ENCODE measurements at places on chromosomes 13 and 19. TPM values are rescaled to one million over a fixed set of nuclear protein-coding genes. Genes with fewer than 3 reads are reported as not detected.

Gene MYH14
- total RNA-seq = not detected

Gene ARRDC2
- total RNA-seq = 77.2 TPM

Gene ZNF878
- not detected for total RNA-seq

Gene NDFIP2
- total RNA-seq = 123 TPM

Gene CNN1
- total RNA-seq = not detected

DNA sequence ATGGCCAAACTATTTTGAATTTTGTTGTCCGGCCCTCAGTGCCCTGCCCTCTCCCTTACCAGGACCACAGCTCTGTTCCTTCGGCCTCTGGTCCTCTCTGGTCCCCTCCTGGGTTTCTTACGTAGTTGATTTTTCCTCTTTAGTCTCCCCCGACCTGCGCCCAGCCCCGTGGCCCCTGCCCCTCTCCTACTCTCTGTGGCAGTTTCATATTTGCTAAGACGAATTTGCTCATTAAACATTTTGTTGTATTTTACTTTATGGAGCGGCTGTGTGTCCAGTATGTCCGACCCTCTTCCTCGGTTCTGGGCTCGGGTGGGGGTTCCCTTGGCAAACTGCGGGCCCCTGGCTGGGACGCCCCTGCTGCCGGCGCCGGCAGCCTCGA is 576 bp upstream of the EPN1 start:
- H3K27ac ChIP-seq = peak overlapping the region; percentile 84
- H3K4me1 ChIP-seq = peaks cover 26% of the 10 kb centered on the region
- peaks cover 58% of the 10 kb centered on the region for H3K36me3 ChIP-seq
- H3K4me3 ChIP-seq = peak overlapping the region; percentile 72
- no peak for DNase-seq
- no peaks in the 10 kb centered on the region for H3K27me3 ChIP-seq

DNA sequence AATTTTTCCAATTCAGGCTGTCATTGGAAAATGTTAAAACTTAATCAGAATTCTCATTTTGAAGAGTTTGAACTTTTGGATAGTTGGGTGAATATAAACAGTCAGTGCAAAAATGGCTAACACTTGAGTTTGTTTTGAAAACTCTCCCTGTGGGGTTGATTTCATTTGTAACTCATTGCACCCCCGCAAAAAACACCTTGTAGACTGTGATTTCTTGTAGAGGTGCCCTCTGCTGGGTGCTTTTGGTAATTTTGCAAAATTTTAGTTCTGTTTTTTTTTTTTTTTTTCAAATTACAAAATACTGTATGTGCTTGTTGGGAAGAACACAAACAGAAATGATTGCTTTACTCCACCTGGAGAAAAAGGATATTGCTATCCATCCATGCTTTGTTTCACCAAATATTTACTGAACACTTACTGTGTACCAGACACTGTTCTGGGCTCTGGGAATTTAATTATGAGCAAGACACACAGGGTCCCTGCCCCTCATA is 28.2 kb upstream of the GPI start:
- DNase-seq = peak; percentile 45
- H3K36me3 ChIP-seq = peaks cover 3% of the 10 kb centered on the region
- no peaks in the 10 kb centered on the region for H3K4me1 ChIP-seq
- H3K27me3 ChIP-seq = no peaks in the 10 kb centered on the region
- no peak overlapping the region for H3K4me3 ChIP-seq

GRCh38 chr13:100876044-100876403 is 201.4 kb upstream of the TMTC4 start:
- no peaks in the 10 kb centered on the region for H3K36me3 ChIP-seq
- no peaks in the 10 kb centered on the region for H3K4me1 ChIP-seq
- DNase-seq = no peak
- H3K27me3 ChIP-seq = no peaks in the 10 kb centered on the region

- H3K4me3 ChIP-seq = peak overlapping the region; percentile 56
- H3K27me3 ChIP-seq = no peaks in the 10 kb centered on the region
- no peak overlapping the region for H3K27ac ChIP-seq
- H3K4me1 ChIP-seq = peaks cover 9% of the 10 kb centered on the region
- no peaks in the 10 kb centered on the region for H3K36me3 ChIP-seq
- DNase-seq = no peak
Measured at GRCh38 chr19:45767881-45768654, 984 bp downstream of the SIX5 start.

GRCh38 chr13:22061806-22062391 is 391.0 kb downstream of the FGF9 start:
- peak overlapping the region; percentile 10 for H3K4me3 ChIP-seq
- no peaks in the 10 kb centered on the region for H3K27me3 ChIP-seq
- H3K4me1 ChIP-seq = peaks cover 57% of the 10 kb centered on the region
- DNase-seq = peak; percentile 60

DNA sequence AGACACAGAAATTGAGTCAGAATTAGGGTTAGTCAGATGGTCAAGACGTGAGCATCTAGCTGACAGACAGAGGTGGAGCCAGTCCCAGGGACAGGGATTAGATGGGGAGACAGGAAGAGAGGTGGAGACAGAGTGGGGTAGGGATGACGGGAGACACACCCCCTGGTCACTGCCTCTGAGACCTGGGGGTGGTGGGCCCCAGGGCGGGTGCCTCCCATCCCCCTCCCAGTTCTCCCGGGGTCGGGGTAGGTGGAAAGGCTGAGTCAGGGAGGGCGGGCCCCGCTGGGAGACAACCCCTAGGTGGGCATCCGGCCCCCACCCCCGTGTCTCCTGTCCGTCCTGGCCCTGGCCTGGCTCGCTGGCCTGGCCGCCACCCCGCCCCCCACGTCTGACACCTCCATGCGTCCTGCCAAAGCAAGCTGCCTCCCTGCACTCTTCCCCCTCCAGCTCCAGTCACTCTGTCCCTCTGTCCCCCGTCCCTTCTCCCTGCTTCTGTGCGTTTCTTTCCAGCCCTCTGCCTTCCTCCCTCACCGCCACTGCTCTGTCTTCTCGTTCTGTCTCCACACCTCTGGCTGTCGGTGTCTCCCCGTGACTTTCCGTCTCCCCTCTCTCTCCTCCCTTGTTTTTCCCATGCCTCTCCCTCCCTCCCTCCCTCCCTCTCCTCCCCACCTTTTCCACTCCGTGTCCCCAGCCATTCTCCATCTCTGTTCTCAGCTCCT is 15.1 kb downstream of the CCDC97 start:
- H3K36me3 ChIP-seq = peaks cover 14% of the 10 kb centered on the region
- H3K27me3 ChIP-seq = no peaks in the 10 kb centered on the region
- H3K4me3 ChIP-seq = no peak overlapping the region
- H3K27ac ChIP-seq = peak overlapping the region; percentile 85
- no peak for DNase-seq

DNA sequence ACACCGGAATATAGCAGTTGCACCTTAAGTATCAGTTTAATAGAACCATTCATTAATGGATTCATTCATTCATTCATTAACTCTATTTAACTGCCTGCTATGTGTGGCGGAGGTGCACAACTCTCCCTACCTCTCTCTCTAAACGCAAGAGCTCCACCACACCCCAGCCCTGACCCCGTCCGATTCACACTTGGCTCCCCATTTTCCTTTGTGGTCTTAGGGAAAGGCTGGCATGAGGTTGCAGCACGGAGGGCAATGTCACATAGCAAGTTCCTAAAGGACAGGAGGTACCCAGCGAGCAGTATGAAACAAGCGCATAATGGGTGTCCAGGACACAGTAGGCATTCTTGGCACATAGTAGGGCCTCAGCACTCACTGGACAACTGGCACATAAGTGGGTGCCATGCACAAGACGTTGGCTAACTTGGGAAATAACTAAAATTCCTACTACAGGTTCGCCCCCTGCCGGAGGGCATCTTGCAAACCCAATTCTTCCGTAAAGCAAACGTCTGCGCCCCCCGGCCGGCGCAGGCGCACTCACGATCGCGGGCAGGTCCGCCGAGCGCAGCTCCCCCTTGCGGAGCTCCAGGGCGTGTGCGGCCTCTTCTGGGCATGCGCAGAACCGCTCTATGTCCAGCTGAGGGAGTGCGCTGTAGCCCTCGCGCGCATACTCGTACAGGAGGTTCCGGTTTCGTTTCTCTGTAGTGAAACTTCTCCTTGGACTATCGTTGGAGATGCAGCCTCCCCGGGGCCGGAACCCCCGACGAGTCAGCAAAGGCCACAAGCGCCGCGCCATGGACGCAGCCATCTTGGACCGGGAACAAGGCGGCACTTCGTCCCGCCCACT is at the start of gene SARS2:
Gene SARS2 (minus strand): TSS at position 835 of the 847 bp plus-strand sequence. CDS start 27 bp downstream, at position 808.
- peak within 1 kb of the TSS; percentile 94 for H3K4me3 ChIP-seq
- peaks cover 30% of the 10 kb centered on the region for H3K36me3 ChIP-seq
- DNase-seq = peak; percentile 98
- peak within 1 kb of the TSS; percentile 91 for H3K27ac ChIP-seq
- H3K27me3 ChIP-seq = no peaks in the 10 kb centered on the region
- H3K4me1 ChIP-seq = peaks cover 55% of the 10 kb centered on the region
